ENCODE measurements at places on chromosomes 6 and 20.

GRCh38 chr6:86707545-86708120, 229.7 kb upstream of the HTR1E start:
- no peak for DNase-seq

GRCh38 chr6:47434372-47435253, 43.0 kb upstream of the CD2AP start:
- no peak for DNase-seq

GRCh38 chr20:47455133-47456040, 46.3 kb upstream of the NCOA3 start:
- DNase-seq, result no peak

GRCh38 chr6:137191670-137192069, 18.2 kb upstream of the IL22RA2 start:
- no peak for DNase-seq

DNA sequence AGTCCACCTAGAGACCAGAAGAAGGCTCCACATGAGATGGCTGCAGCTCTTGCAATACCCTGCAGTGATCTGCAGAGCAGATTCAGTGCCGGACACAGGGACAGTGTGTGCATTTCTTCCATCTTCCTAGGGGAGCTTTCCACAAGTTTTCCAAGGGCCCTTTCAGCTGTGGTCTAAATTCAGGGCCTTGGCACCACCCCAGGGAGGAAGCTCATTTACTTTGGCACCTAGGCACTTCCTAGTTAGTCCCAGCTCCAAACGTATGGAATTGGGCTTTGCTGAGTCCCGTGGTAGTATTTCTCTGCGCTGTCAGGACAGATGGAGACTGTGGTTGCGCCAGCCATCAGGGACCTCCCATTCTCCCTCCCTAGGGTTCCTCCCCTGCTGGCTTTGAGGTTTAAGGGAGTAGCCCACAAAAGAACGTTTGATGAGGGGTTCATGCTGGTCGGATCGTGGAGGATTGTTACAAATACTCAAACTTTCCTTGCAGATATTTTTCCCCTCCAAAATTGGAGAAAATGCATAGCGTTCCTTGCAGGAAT, 182.3 kb upstream of the UST start:
- no peak for DNase-seq
